ENCODE measurements at places on chromosomes 3 and 15. TPM values are rescaled to one million over a fixed set of nuclear protein-coding genes. Genes with fewer than 3 reads are reported as not detected.

- no peak for DNase-seq
Measured at GRCh38 chr15:70504299-70504951, 258.9 kb downstream of the UACA start.

- DNase-seq: no peak
Measured at GRCh38 chr3:194960446-194961032, 274.9 kb downstream of the FAM43A start.

DNA sequence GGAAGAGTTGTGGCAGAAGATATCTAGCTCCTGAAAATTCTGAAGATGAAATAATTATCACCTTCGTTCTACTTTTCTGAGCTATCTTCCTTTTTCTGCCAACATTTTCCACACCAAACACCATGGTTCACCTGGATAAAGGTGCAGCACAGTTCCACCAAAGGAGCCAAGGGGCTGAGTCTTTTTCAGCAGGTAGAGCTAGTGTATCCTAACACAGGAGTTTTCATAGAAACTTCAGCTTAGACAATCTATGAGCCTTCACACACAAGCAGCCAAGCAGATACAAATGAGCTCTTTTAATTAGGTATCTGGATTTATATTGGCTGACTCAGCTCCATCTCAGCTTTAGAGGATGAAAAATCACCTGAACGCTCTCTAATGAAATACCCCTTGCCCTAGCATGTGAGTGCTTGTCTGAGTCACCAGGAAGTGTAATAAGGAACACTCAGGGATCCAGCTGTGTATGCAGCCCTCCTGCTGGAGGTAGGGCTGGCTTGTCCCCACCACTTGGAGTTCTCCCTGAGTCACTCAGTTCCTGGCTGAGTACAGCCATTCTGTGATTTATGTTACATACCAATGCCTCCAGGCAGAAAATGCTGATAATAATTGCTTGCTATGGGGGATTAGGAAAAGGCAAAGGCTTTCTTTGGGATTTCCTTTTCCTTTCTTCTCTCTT is 385.7 kb downstream of the LSAMP start:
- no peak for DNase-seq

GRCh38 chr3:99473321-99473751 is 165.1 kb upstream of the COL8A1 start:
- no peak for DNase-seq

GRCh38 chr3:179179979-179180759 is 32.0 kb downstream of the PIK3CA start:
- DNase-seq: no peak

DNA sequence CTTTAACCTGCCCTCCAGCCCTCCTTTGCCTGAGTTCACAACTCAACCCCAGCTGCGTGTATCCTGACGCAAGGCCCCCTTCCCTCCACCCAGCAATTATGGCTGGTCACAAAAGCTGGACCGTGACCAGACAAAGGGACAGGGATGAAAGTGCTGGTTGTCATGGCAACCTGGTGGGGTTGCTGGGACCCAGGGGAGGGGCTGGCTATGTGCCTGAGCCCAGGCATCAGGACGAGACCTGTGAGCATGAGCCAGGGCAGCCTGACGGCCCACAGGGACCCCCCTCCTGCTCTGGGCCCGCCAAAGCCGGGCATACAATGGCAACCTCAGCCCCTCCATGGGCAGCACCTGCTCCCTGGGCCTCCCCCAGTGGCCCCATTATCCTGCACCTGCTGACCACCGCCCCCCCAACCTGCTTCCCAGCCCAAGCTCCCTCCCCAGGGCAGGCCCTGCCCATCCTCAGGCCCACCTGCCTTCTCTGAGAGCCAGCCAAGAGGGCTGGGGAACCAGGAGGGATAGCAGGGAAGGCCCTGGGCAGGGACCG is 4.5 kb upstream of the DNAH1 start:
- no peak for DNase-seq

- DNase-seq: no peak
Measured at GRCh38 chr3:184752361-184752760, 40.5 kb upstream of the MAGEF1 start.

DNA sequence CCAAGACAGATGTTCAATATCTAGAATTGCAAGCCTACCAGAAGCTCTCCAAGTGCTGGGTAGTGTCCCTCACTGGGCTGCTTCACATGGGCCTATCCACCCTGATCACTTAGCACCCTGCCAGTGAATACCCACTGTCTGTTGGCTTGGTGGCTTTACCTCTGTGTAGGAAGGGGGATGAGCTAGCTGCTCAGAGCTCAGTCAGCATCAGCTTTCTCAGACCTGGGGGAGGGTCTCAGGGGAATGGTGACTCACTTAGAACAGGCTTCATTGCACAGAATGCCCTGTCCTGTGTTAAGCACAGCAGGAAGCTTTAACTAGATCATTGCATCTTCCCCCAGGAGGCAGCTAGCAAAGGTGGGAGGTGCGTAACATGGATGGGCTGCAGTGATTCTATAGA is 209.8 kb downstream of the PDCD6IP start:
- DNase-seq: no peak

DNA sequence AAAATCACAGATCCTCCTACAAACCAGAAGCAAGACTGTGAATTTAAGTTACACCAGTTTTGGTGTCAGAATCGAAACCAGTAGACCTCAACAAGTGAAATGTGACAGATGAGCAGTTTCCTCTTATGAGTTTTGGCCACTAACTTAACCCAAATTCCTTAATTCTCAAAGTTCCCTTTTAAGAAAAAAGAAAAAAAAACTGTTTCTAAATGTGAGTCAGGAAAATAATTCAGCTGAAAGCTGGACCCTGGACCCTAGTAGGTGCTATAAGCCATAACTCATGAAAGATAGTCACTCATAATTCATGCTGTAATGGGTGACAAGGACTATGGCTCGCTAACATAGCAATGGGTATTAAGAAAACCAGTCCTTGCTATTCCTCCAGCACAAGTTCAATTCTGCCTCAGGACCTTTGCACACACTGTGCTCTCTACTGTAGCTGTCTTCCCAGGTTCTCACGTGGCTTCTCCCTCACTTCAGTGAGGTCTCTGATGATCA is 9.0 kb upstream of the THRB start:
- no peak for DNase-seq

GRCh38 chr3:57160765-57161538 is 4.2 kb downstream of the IL17RD start:
- no peak for DNase-seq

- no peak for DNase-seq
Measured at GRCh38 chr3:126548556-126549466, 9.9 kb downstream of the C3orf22 start.

DNA sequence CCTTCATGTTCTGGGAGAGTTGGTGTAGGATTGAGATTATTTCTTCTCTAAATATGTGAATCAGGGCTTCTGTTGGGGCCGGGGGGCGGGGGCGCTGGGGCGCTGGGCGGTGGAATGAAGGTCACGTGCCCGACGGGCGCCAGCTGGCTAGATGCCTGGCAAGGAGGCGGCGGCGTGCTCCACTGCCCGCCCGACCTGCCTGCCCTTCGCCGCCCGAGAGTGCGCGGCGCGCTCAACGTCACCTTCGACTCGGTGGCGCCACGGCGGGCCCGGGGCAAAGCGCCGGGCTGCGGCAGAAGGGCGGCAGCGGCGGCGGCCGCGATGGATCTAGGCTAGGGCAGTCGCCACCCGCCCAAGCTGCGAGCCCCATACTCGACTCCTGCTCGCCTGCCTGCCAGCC is 47.0 kb upstream of the LHFPL4 start:
- no peak for DNase-seq

- DNase-seq: no peak
Measured at GRCh38 chr15:89111961-89112340, 23.7 kb downstream of the ABHD2 start.

DNA sequence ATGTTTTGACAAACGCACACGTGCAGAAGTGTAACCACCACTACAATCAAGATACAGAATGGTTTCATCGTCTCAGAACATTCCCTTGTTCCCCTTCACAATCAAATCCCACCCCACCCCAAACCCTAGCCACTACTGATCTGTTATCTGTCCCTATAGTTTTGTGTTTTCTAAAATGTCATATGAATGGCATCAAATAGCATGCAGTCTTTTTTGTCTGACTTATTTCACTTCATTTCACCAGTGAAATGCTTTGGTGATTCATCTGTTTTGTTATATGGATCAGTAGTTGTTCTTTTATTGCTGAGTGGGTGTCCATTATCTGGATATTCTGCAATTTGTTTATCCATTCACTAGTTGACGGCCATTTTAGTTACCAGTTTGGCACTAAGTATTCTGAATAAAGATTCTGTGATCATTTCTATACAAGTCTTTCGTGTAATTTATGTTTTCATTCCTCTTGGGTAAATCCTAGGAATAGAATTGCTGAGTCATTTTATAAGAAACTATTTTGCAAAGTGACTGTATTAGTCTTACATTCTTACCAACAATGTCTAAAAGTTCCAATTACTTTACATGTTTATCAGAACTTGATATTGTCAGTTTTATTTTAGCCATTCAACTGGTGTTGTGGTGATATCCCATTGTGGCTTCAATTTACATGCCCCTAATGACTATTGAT is 232.8 kb downstream of the CLSTN2 start:
- DNase-seq: no peak

The CLDN1 gene
- 63.1 TPM for total RNA-seq

The MST1 gene
- total RNA-seq: 6.7 TPM

The ATR gene
- total RNA-seq: 27.6 TPM

The MAP3K13 gene
- 21.5 TPM for total RNA-seq

The HYKK gene
- total RNA-seq: 1.2 TPM

The SERINC4 gene
- total RNA-seq: not detected

Measured in glomerular endothelial cell (primary cell).